Upper lobe of right lung (tissue), 1 donor: ENCODE measurements at places on chromosomes 6 and 20. TPM values are rescaled to one million over a fixed set of nuclear protein-coding genes. Genes with fewer than 3 reads are reported as not detected.

Gene RIMS1
- total RNA-seq: 3.9 TPM

Gene SULF2
- total RNA-seq: 52.8 TPM

Gene PHF3
- 61.1 TPM for total RNA-seq

Gene TOX2
- total RNA-seq: 24.3 TPM

Gene OR2B6
- not detected for total RNA-seq

Gene SIRPG
- total RNA-seq: 0.81 TPM

Gene PSMB1
- 111 TPM for total RNA-seq

Gene PCMTD2
- total RNA-seq: 58.8 TPM

Gene CPNE5
- 2.3 TPM for total RNA-seq

Gene PGC
- total RNA-seq: 1,050 TPM

Gene GSTA2
- not detected for total RNA-seq

Gene STX16
- total RNA-seq: 57.0 TPM

Gene MTFR2
- total RNA-seq: 1.4 TPM

Gene IL20RA
- 13.3 TPM for total RNA-seq

Gene BEND6
- total RNA-seq: 1.2 TPM

Gene PRPH2
- total RNA-seq: 1.2 TPM

Gene SDCBP2
- 10.9 TPM for total RNA-seq

Gene BLTP3A
- 12.9 TPM for total RNA-seq

Gene TBP
- total RNA-seq: 12.8 TPM

Gene SLC25A27
- 17.8 TPM for total RNA-seq

Gene GHRH
- not detected for total RNA-seq

Gene RAMACL
- total RNA-seq: 8.0 TPM

Gene TRAPPC3L
- 0.64 TPM for total RNA-seq

Gene ZNF311
- total RNA-seq: 1.8 TPM

Gene RSPO4
- 10.9 TPM for total RNA-seq

Gene CGA
- not detected for total RNA-seq

Gene TUBB2A
- total RNA-seq: 15.4 TPM

Gene GTSF1L
- total RNA-seq: not detected

Gene HMGA1
- total RNA-seq: 54.7 TPM

Gene DEFB124
- not detected for total RNA-seq
